RWPE2 (cell line): ENCODE measurements at places on chromosomes 6 and 20.

DNA sequence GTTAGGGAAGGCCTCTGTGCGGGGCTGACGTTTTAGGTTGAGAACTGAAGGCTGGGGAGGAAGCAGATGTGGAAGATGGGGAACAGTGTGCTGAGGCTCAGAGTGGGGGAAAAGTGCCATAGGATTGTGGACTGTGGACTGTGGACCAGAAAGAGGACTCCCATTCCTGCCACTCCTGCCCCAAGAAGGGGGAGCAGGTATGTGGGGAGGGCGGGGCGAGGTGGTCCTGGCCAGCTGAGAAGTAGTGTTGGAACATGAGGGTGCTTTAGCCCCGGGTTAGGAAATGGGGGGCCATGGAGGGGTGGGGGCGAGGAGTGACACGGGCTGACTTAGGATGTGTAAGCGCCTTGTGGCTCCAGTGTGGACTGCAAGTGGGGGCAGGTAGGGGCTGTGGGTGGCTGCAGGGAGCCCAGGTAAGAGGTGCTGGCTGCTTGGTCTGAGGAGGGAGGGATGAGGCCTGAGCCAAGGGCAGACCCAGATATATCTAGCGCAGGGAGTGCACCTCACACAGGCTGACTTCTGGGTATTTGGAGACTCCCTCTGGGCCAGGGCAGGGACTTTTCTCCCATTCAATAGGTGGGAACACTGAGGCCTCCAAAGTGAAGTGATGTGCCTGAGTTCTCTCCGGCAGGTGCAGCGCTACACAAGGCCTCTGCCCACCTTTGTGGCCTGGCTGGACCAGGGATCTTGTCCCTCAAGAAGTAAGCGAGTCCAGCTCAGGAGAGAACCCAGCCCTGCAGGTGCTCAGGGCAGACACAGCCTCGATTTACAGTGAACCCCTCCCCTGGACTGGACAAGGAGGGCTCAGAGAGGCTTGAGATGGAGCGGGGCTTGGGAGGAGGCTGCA, 76.6 kb upstream of the TOX2 start:
- H3K27me3 ChIP-seq: no peaks in the 10 kb centered on the region
- no peak overlapping the region for H3K4me3 ChIP-seq
- H3K36me3 ChIP-seq: no peaks in the 10 kb centered on the region
- no peak overlapping the region for H3K27ac ChIP-seq
- peak; percentile 75 for DNase-seq

GRCh38 chr6:17768881-17769280, 62.2 kb upstream of the NUP153 start:
- H3K4me3 ChIP-seq: no peak overlapping the region
- H3K4me1 ChIP-seq: no peaks in the 10 kb centered on the region
- peaks cover 78% of the 10 kb centered on the region for H3K36me3 ChIP-seq
- no peak for DNase-seq
- no peak overlapping the region for H3K27ac ChIP-seq

- H3K27ac ChIP-seq: no peak overlapping the region
- H3K27me3 ChIP-seq: no peaks in the 10 kb centered on the region
- H3K36me3 ChIP-seq: no peaks in the 10 kb centered on the region
- DNase-seq: no peak
- H3K4me1 ChIP-seq: peaks cover 3% of the 10 kb centered on the region
- H3K4me3 ChIP-seq: no peak overlapping the region
These were observed 2.6 kb downstream of the DUSP22 start for GRCh38 chr6:294656-295565.

GRCh38 chr6:24980507-24981385, 45.0 kb upstream of the RIPOR2 start:
- H3K27me3 ChIP-seq: no peaks in the 10 kb centered on the region
- no peak overlapping the region for H3K4me3 ChIP-seq

DNA sequence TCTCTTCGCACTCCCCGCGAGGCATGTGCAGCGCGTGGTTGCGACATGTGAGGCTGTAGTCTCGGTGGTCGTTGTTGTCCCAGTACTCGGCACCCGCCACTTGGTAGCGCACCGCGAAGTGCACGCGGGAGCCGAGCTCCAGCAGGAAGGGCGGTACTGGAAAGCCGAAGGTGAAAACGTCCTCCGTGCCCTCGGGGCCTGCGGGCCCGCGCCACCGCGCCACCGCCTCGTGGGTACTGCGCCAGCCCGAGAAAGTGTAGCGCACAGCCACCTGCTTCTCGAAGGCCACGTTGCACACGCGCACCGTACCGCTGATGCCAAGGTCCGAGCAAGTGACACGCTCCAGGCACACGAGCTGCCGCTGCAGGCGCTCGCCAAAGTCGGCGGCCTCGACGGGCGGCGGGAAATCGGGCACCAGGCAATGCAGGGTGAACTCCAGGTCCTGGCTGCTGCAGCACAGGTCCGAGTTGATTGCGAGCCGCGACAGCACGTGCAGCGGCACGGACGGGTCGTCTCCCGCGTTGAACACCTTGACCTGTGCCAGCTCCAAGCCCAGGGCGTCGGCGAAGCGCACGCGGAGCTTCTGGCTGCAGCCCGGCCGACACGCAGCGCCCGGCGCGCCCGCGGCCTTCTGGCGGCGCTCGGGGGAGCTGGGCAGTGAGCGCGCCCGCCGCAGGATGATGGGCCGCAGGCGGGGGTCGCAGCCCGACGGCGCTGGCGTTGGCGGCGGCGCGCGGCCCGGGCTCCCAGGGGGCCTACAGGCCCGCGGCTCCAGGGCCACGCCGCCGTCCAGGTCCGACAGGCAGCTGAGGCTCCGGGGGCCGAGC, 840 bp downstream of the PPP1R3D start:
- H3K4me1 ChIP-seq: peaks cover 43% of the 10 kb centered on the region
- DNase-seq: no peak
- H3K27ac ChIP-seq: peak overlapping the region; percentile 80
- no peaks in the 10 kb centered on the region for H3K27me3 ChIP-seq
- peak overlapping the region; percentile 48 for H3K4me3 ChIP-seq
- peaks cover 26% of the 10 kb centered on the region for H3K36me3 ChIP-seq

- no peaks in the 10 kb centered on the region for H3K27me3 ChIP-seq
- H3K4me1 ChIP-seq: peaks cover 10% of the 10 kb centered on the region
- no peak overlapping the region for H3K27ac ChIP-seq
- no peak overlapping the region for H3K4me3 ChIP-seq
- no peak for DNase-seq
These were observed 95.3 kb upstream of the MAN1A1 start for GRCh38 chr6:119444642-119445557.

GRCh38 chr6:158677906-158678578, 28.2 kb downstream of the SYTL3 start:
- no peak for DNase-seq
- H3K27me3 ChIP-seq: no peaks in the 10 kb centered on the region
- no peaks in the 10 kb centered on the region for H3K36me3 ChIP-seq
- H3K27ac ChIP-seq: no peak overlapping the region

- no peaks in the 10 kb centered on the region for H3K27me3 ChIP-seq
- no peak for DNase-seq
- peaks cover 16% of the 10 kb centered on the region for H3K4me1 ChIP-seq
- no peak overlapping the region for H3K4me3 ChIP-seq
These were observed 64.6 kb upstream of the ADGRF1 start for GRCh38 chr6:47106721-47107197.

DNA sequence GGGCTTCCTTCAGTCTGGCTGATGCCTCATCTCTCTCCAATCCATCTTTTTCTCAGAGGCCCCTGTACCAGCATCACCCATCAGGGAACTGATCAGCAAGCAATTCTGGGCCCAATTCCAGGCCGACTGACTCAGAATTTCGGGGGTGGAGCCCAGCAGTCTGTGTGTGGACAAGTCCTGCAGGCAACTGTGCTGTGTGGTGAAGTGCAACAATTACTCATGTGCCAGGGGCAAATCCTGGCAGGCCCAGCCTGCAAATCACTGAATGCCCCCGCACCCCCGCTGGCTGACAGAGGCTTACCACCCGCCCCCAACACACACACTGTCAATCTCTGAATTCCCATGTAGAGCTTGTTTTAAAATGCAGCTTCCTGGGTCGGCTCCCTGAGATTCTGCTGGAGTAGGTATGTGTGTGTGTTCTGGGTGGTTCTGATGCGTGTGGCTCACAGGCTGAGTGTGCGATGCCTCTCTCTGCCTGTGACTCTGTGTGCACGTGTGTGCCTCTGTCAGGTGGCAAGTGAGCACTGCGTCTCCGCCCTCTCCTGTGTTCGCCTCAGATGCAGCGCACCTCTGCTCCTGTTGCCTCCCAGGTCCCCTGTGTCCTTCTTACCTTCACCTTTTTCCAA, 45.4 kb downstream of the SSR1 start:
- no peaks in the 10 kb centered on the region for H3K36me3 ChIP-seq
- no peak overlapping the region for H3K4me3 ChIP-seq
- DNase-seq: peak; percentile 97
- H3K4me1 ChIP-seq: peaks cover 9% of the 10 kb centered on the region
- H3K27ac ChIP-seq: peak overlapping the region; percentile 38

DNA sequence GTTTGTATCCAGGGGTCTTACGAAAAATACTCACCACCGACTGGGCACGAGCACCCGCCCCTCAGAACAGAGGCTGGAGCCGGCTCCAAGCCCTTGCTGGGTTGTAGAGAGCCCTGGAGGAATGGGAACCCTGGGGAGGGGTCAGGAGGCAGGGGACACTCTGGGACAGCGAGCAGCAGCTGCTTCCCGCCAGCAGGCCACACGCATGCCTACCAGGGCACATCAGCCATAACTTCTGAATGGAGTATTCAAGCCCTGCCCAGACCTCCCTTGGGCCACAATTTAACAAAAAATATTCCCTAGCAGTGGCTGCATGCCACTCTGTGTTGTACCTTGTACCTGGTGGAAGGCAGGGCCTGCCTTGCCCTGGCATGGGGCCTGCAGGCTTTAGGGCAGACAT, 31.6 kb upstream of the CD93 start:
- H3K4me1 ChIP-seq: no peaks in the 10 kb centered on the region
- no peak overlapping the region for H3K4me3 ChIP-seq
- H3K27ac ChIP-seq: no peak overlapping the region
- H3K36me3 ChIP-seq: no peaks in the 10 kb centered on the region
- no peaks in the 10 kb centered on the region for H3K27me3 ChIP-seq

- H3K4me3 ChIP-seq: no peak overlapping the region
- H3K27me3 ChIP-seq: no peaks in the 10 kb centered on the region
- peaks cover 75% of the 10 kb centered on the region for H3K36me3 ChIP-seq
- DNase-seq: no peak
These were observed 69.3 kb upstream of the SYNJ2 start for GRCh38 chr6:157912326-157912725.

DNA sequence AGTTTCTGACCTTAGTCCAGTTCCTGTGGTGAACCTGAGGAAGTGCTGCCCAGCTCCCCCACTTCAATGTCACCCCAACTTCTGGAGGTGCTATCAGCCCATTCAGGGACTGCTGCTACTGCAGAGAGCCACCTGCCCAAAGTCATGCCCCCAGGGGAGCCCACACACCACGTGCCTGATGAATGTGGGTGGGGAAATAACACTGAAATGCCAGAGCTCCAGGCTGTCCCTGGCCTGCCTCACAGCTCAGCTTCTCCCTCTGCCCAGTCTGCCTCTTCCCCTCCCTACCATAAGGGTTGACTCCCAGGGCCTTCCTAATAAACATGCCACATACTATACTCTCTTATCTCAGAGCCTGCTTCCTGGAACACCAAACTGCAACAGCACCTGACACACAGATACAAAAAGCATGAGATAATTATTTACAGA, 276.4 kb upstream of the MOCS1 start:
- peaks cover 4% of the 10 kb centered on the region for H3K27me3 ChIP-seq
- H3K4me3 ChIP-seq: no peak overlapping the region
- no peak for DNase-seq
- no peak overlapping the region for H3K27ac ChIP-seq
- H3K36me3 ChIP-seq: no peaks in the 10 kb centered on the region
- no peaks in the 10 kb centered on the region for H3K4me1 ChIP-seq

GRCh38 chr20:36861875-36862801, 13.8 kb upstream of the TLDC2 start:
- peak overlapping the region; percentile 92 for H3K27ac ChIP-seq
- no peaks in the 10 kb centered on the region for H3K27me3 ChIP-seq
- peaks cover 32% of the 10 kb centered on the region for H3K36me3 ChIP-seq
- H3K4me3 ChIP-seq: peak overlapping the region; percentile 97
- DNase-seq: peak; percentile 100

- H3K27ac ChIP-seq: no peak overlapping the region
- H3K4me1 ChIP-seq: no peaks in the 10 kb centered on the region
- H3K27me3 ChIP-seq: no peaks in the 10 kb centered on the region
- no peaks in the 10 kb centered on the region for H3K36me3 ChIP-seq
These were observed 179.5 kb downstream of the SYNDIG1 start for GRCh38 chr20:24648919-24649318.

- no peak for DNase-seq
- H3K4me1 ChIP-seq: peaks cover 9% of the 10 kb centered on the region
- peaks cover 80% of the 10 kb centered on the region for H3K36me3 ChIP-seq
- no peak overlapping the region for H3K27ac ChIP-seq
- H3K4me3 ChIP-seq: no peak overlapping the region
These were observed 29.5 kb downstream of the MTHFD1L start for GRCh38 chr6:150894935-150895552.

GRCh38 chr6:110590821-110591351, 114.5 kb upstream of the SLC22A16 start:
- H3K27me3 ChIP-seq: no peaks in the 10 kb centered on the region
- no peaks in the 10 kb centered on the region for H3K4me1 ChIP-seq
- no peak overlapping the region for H3K4me3 ChIP-seq
- H3K36me3 ChIP-seq: no peaks in the 10 kb centered on the region

DNA sequence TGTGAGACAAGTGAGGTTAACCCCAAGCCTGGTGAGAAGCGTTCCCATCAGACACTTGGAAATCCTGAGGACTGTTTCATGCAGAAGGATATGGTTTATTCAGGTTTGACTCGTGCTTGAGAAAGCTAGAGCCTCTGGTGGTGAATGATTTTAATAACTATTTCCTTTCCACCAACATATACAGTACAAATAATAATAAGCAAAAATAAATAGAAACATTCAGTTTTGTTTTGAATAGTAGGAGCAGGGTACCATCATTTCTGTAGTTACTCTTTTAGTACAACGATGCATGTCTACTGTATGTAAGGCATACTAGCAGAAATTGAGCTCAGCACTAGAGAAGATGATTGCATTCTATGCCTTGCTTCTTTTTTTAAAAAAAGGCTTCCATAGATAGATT, 33.5 kb downstream of the PLG start:
- no peak for DNase-seq
- no peak overlapping the region for H3K27ac ChIP-seq
- peaks cover 5% of the 10 kb centered on the region for H3K4me1 ChIP-seq

GRCh38 chr6:89132057-89132456, 13.8 kb upstream of the PM20D2 start:
- DNase-seq: no peak
- H3K4me1 ChIP-seq: no peaks in the 10 kb centered on the region
- H3K27ac ChIP-seq: no peak overlapping the region
- H3K4me3 ChIP-seq: no peak overlapping the region
- H3K36me3 ChIP-seq: no peaks in the 10 kb centered on the region
- H3K27me3 ChIP-seq: no peaks in the 10 kb centered on the region

GRCh38 chr20:41463567-41463966, 96.9 kb upstream of the EMILIN3 start:
- peaks cover 27% of the 10 kb centered on the region for H3K36me3 ChIP-seq
- H3K4me1 ChIP-seq: no peaks in the 10 kb centered on the region
- no peak for DNase-seq
- no peak overlapping the region for H3K27ac ChIP-seq
- H3K27me3 ChIP-seq: no peaks in the 10 kb centered on the region

DNA sequence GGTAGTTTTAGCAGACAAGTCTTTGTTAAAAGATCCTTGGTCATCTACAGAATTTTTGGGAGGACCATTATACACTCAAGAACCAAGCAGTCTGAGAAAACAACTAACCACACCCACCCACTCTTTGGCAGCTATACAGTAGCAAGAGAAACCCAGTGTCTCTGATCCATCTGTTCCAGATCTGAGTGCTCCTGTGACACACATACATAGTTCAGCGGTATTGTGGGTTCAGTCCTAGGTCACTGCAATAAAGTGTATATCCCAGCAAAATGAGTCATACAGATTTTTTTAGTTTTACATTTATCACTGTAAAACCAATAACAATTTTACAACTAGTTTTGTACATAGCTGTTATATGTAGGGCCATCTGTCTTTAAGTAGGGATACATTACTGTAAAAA, 47.4 kb upstream of the PAK5 start:
- H3K4me3 ChIP-seq: no peak overlapping the region
- DNase-seq: no peak
- H3K27me3 ChIP-seq: peaks cover 8% of the 10 kb centered on the region
- H3K27ac ChIP-seq: no peak overlapping the region
- no peaks in the 10 kb centered on the region for H3K36me3 ChIP-seq
